ENCODE measurements at places on chromosomes 5 and 9.

DNA sequence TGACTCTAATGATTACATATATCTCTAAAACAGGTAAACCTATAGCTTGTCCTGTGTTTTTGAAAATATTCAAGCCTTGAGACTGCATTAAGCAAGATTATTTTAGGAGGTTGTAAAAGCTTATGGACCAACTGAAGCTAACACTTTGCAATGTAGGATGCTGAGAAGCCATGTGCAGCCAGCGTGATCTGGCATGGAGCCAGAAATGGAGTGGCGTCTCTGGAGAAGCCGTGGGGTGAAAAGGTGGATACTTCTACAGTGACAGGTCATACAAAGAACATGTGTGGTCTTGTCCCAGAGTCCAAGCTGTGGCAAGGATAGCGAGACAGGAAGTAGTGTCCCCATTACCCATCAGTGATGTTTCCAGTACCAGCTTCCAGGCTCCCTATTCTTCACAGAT, 100.8 kb upstream of the CD180 start:
- no peak for DNase-seq

DNA sequence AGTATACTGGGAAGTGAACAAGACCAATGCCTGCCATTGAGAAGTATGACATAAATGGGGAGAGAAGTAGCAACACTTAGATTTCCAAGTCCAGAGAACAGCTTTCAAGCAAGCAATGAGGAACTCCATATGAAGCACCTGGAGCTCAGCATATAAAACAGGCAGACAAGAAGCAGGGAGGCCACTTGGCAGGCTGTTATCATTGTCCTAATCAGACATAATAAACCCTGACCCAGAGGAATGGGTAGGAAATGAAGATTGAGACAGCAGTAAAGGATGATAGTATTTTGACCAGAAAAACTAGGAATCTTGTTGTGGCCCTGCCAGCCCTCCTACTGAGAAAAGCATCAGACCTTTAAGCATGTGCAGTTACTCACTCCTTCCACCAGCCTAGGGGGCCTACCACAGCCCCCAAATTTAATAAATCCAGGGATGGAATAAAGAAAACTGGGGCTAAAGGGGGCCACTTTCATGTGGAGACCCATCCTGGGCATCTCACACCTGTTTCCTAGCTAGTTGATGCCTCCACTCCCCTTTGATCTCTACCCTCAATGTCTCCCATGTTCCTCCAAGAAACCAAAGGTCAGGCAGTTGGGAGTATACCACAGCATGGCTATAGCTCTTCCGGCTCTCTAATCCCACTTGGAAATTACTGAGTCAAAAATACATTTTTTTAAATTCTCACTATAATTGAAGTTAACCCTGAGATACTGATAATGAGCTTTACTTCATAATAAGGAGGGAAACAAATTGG, 135.1 kb downstream of the SIL1 start:
- DNase-seq = no peak

DNA sequence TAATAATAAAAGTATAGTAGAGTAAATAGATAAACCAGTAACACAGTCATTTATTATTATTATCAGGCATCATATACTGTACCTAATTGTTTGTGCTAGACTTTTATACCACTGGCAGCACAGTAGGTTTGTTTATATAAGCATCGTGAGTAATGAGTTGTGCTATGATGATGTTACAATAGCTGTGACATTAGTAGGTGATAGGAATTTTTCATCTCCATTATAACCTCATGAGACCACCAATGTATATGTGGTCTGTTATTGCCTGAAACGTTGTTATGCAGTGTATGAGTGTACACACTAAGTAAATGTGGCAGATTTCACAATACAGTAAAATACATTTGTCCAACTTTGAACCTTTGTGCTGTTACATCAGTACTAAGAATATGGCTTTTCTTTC, 72.7 kb upstream of the SPATA31D4 start:
- DNase-seq = no peak

DNA sequence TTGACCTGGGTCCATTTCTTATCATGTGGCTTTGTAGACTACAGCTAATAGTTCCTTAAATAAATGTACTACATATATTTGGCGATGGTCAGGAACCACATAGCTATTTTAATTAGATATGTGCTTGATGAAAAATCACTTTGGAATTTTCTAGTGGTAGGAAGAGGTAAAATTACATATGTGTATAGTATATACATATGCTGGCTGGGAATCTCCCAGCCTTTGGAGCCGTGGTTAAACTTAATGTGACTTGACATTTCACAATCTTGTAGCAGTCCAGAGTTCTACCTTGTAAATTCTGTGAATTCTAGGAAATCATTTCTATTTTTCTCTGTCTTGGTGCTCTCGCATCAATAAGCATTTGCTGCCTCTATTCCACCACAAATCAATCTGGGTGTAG, 565.0 kb downstream of the DMRTA1 start:
- DNase-seq = no peak

- no peak for DNase-seq
Measured at GRCh38 chr5:127892467-127893207, 189.4 kb downstream of the CCDC192 start.

GRCh38 chr5:41445937-41446563, 64.4 kb downstream of the PLCXD3 start:
- DNase-seq = no peak

DNA sequence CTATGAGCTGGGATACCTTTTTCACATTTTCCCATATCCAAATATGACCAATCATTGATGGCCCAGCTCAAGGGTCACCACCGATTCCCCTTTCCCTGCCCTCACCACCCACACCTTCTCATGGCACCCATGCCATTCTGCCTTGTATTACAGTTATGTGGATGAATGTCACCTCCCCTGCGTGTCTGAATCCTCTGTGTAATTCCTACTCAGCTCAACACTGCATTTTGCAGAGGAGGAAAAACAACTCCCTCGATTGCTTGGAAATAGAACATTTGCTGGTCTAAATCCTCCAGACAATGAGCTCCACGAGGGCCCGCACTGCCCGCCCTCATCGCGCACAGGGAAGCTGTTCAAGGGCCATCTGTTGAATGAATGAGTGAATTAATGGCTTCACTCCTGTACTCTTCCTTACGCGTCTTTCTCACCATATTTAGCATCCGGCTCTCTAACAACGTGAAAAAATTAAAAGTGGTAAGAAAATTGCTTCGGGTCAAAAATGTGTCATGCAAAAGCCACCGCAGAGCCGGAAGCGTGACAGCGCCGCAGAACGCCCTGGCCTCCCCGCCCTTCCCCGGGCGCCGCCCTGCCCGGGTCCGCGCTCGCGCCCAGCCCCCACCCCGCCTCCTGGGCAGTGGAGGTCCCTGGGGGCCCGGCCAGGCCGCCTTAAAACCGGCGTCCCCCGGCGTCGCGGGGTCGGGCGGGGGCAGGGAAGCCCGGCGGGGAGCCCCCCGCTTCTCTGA, 704 bp downstream of the SUSD1 start:
- no peak for DNase-seq

- no peak for DNase-seq
Measured at GRCh38 chr5:74421377-74421776, 219.2 kb downstream of the ENC1 start.

- DNase-seq = no peak
Measured at GRCh38 chr9:91833878-91834255, 116.2 kb downstream of the ROR2 start.

GRCh38 chr5:145951071-145951470, 14.7 kb downstream of the SH3RF2 start:
- DNase-seq = no peak

DNA sequence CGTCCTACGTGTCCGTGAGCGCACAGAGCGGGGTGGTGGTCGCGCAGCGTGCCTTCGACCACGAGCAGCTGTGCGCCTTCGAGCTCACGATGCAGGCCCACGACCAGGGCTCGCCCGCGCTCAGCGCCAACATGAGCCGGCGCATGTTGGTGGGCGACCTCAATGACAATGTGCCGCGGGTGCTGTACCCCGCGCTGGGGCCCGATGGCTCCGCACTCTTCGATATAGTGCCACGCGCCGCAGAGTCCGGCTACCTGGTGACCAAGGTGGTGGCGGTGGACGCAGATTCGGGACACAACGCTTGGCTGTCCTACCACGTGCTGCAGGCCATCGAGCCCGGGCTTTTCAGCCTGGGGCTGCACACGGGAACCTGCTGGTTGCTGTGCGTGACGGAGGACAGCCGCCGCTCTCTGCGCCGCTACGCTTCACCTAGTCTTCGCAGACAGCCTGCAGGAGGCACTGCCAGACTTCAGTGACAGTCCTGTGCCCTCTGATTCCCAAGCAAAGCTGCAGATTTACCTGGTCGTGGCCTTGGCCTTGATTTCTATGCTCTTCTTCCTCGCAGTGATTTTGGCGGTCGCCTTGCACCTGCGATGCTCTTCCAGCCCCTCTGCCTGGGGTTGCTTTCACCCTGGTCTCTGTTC, 2.4 kb upstream of the PCDHGA12 start:
- no peak for DNase-seq

DNA sequence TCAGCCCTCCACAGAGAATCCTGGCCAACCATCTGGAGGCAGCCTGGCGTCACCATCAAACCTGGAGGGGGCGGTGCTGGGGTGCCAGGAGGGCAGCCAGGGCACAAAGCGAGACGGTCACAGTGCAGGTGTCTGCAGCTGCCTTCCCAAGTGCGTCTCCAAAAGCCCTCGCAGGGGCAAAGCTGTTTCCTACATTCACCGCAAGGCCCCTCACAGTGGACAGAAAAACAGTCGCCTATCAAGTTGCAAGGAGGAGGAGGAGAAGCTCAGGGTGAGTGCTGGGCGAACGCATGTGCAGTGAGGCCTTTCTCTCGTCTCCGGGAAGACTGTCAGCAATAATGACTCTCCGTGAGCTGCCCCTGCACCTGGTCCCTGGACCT, 18.0 kb upstream of the LHX3 start:
- DNase-seq = no peak

DNA sequence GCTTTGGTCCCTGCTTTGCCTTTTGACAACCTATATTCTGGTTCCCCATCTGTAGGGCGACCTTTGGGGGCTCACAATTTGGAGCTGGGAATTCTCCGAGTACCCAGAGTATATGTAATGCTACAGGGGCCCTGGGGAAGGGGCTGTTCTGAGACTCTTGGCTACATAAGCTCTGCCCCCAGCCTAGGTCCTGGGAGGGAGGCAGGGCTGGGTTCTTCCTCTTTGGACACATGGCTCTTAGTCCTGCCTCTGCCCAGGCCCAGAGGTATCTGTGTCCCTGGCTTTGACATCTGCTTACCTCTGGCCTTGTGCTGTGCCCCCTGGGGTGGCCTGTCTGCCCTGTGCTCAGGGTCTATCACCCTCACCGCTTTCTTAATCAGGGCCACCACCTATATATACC, 181.6 kb downstream of the CACNA1B start:
- DNase-seq = no peak

- no peak for DNase-seq
Measured at GRCh38 chr9:95018099-95018936, 291.8 kb downstream of the AOPEP start.

GRCh38 chr9:123867034-123867433, 62.9 kb downstream of the DENND1A start:
- no peak for DNase-seq

- DNase-seq = no peak
Measured at GRCh38 chr5:126460459-126460858, 37.2 kb downstream of the GRAMD2B start.

DNA sequence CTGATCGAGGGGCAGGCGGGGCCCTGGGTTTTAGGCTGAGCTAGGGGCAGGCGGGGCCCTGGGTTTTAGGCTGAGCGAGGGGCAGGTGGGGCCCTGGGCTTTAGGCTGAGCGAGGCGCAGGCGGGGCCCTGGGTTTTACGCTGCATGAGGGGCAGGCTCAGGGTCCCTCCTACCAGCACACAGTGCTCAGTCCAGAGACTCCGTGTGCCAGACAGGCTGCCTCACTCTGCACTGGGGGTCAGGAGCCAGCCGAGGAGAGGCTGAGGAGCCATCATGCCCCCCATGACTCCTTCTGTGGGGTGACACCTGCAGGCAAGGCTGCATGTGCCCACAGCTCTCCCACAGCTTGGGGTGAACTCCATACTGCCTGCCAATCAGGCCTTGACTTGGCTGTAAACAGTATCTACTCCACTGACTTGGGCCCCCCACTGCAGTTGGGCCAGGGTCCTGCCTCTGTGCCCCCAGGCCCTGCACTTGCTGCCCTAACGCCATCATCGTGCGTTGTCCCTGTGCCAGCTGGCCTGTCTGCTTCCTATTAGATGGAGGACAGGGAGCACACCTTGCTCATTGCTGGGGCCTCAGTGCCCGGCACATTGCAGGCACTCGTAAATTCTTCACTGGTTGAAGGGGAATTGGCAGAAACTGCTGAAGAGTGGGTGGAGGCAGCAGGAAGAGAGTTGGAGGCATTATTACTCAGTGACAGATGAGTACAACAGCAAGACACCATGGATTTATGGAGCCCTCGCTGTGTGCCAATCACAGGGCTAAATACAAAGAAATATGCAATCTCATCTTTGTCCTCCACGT, 78.6 kb downstream of the AMBP start:
- DNase-seq = no peak

- no peak for DNase-seq
Measured at GRCh38 chr9:17757816-17758215, 178.9 kb downstream of the SH3GL2 start.

DNA sequence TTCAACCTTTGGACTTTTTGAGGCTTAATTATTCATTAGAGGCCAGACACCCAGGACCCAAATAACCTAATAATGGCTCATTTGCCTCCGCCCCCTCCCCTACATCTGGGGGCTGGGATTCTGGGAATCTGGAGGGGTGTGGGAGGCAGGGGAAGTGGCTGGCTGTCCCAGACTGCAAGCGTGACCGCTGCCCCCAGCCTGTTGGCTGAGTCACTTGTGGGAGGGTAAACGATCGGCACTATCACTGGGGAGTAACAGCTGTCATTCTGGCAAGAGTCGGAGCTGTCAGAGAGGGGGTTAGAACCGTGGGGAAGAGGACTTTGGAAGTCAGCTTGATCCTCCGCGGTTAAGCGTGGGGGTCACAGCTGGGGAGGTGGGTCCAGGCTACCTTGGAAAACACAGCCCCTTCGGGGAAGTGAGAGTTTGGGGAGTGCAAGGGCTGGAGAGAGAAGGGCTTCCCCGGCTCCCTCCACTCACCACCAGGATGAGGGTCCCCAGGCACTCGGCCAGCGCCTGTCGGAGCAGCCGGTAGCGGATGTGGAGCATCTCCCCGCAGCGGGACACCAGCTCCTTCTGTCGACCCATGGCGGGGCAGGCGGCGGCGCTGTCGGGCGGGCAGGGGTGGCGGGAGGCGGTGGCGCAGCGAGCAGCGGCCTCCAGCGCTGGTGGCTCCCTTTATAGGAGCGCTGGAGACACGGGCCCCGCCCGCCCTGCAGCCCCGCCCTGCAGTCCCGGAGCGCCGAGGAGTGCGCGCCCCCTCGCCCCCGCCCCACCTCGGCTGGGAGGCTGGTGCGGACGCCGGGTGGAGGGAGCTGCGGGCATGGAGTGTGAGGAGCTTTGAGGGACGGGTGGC, at the start of gene AQP3:
AQP3 (minus strand) TSS at position 648 of the 853 bp plus-strand sequence; CDS start at position 585, 63 bp downstream.
- no peak for DNase-seq

- DNase-seq = no peak
Measured at GRCh38 chr9:36008774-36009300, 27.9 kb upstream of the RECK start.

DNA sequence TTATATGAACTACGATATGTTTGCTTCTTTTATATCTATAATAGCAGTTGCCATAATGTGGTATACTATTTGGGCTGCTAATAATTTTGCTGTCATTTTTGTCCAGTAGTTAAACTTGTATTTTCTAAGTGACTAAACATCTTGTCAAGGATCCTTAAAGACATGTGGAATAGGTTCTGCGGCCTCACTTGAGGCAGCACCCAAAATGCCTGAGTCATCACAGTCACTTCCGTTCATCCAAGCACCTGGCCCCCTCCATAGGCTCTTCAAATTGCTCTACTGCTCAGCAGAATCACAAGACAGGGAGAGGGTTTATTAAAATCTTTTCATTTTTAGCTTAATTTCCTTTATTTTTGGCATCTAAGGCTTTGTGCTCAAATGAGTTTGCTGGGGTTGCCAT, 259.1 kb downstream of the AOPEP start:
- DNase-seq = no peak

- no peak for DNase-seq
Measured at GRCh38 chr9:38003230-38003629, 65.8 kb downstream of the SHB start.
